ENCODE measurements at places on chromosomes 13 and 19.

GRCh38 chr13:111519041-111519440, 198.6 kb downstream of the TEX29 start:
- no peak for DNase-seq

GRCh38 chr13:110525328-110526319, 35.9 kb downstream of the RAB20 start:
- DNase-seq, result peak; percentile 37

GRCh38 chr19:7923295-7924191, 2.4 kb downstream of the CTXN1 start:
- DNase-seq, result no peak

DNA sequence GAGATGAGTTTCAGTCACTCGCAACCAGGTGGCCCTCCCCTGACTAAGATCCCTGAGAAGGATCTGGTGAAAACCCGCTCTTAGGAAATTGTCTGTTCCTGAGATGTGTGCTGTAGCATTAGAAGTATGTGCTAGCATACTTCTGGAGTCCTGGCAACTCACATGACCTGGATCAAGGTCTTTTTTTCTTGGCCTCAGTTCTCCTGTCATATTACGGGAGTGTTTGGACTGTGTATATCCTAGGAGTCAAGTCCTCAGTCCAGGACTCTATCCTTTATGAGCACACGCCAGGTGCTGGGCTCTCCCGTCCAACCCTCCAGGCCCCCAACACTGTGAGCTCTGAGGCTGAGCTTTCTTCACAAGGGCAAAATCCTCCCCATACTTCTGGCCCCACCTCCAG, 156.4 kb downstream of the UQCRFS1 start:
- DNase-seq, result no peak

DNA sequence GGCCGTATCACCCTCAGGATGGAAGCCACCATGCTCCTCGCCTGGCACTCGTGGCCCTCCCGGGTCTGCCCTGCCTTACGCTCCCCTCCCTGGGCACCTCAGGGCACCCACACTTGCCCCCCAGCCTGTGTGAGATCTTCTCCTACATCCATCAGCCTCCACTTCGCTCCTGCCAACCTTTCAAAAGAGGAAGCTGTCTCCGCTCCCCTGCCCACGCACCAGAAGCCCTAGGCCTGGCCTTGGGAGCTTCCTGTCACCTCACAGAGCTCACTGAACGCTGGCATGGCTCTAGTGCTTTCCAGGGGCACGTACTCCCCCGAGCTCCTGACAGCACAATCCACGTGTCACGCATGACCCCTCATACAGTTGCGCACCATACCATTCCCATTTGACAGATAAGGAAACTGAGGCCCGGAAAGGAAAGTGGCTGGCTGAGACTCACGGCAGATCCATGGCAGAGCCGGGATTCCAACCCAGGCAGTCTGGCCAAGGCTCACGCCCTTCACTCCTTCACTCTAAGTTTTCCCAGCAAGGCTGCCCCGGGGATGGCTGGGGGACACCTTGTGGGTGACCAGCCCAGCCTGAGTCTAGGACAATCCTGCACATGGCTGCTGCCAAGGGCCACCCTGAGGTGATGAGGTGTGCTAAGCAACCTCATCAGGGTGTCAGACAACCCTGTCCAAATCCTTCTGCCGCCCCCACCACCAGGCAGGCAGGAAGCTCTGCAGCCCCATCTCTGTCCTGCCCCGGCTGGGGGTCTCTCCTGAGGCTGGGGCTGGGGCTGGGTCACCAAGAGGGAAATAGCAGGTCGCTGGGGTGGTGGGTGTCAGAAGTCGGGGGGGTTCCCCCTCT, 19.3 kb downstream of the PPP1R12C start:
- no peak for DNase-seq

- peak; percentile 23 for DNase-seq
Observed at GRCh38 chr13:96090240-96091101, 564 bp downstream of the HS6ST3 start.

- no peak for DNase-seq
Observed at GRCh38 chr19:44765033-44765948, 12.4 kb upstream of the CBLC start.

Measured in NCI-H1092 (cell line).